NCI-H2171 treated with DMSO at 0.1 percent for 48 hours (cell line): ENCODE measurements at places on chromosomes 2 and 18.
A peak's percentile ranks its signal among the peaks of the same experiment; 100 is the strongest.

GRCh38 chr2:101256316-101256715 is 3.6 kb downstream of the CNOT11 start:
- DNase-seq, result no peak

DNA sequence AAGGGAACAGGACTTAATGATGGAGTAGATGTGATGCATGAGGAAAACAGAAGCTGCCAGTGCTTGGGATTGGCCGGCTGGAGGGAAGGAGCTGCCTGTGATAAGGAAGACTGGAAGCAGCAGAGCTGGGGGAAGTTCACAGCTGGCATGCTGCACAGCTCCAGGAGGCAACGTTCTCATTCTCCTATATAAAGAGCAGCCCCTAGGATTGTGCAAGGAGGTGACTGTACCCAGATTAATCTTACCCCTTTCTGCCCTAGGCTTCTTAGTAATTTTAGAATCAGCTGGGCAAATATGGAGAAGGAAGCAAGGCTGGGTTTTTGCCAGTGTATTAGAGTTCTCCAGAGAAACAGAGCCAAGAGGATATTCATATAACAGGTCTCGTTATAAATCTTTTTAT is 155.8 kb downstream of the ALPK2 start:
- DNase-seq, result no peak

DNA sequence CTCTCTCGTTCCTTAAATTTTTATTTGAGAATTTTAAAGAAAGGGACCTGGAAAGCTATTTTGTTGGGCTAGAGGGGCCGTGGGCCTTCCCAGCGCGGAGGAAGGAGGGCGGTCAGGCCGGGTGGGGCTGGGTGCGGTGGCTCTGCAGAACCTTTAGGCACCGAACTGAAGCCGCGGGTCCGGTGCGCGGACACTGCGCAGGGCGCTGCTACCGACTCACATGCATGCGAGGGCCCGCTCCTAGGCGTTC is 1.6 kb upstream of the TWIST2 start:
- DNase-seq, result no peak

- no peak for DNase-seq
Observed at GRCh38 chr2:11647834-11648600, 22.0 kb downstream of the NTSR2 start.

- DNase-seq, result no peak
Observed at GRCh38 chr2:229085439-229085838, 185.6 kb downstream of the PID1 start.

- DNase-seq, result no peak
Observed at GRCh38 chr2:204143216-204144014, 206.9 kb downstream of the ICOS start.

GRCh38 chr18:79418642-79419041 is 22.9 kb downstream of the NFATC1 start:
- no peak for DNase-seq

- DNase-seq, result no peak
Observed at GRCh38 chr2:216281876-216282275, 90.4 kb downstream of the MARCHF4 start.

- DNase-seq, result no peak
Observed at GRCh38 chr18:58792086-58792485, 72.6 kb upstream of the ZNF532 start.

- DNase-seq, result no peak
Observed at GRCh38 chr2:180040146-180040925, 33.2 kb upstream of the CWC22 start.

DNA sequence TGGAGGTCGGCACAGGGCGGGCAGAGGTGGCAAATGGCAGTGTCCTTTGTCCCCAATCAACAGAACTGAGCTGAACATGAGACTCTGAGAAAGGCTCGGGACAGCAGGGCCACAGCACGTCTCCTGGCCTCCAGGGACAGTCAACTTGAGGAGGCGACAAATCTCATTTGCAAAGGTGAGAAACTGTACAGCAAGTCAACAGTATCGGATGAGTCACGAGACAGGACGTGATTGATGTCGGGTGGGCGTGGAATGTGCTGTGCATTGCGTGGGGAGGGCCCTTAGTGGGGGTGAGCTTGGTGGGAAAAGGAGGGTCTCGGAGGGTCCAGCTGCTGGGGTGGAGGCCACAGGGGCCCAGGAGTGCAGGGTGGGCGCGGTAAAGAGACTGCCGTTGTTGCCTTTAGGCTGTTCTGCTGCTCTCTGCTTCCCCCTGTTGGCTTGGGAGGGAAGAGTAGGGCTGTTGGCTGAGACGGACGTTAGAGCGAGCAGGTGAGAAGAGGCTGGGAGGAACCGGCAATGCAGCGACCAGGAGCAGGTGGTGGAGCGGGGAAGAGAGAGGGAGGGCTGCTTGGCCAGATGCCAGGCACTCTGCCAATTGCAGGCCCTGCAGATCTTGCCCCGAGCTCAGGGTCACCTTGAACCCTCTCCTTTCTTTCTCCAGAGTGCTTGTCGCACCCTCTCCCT is 164.3 kb downstream of the BCL2 start:
- DNase-seq, result peak; percentile 96

DNA sequence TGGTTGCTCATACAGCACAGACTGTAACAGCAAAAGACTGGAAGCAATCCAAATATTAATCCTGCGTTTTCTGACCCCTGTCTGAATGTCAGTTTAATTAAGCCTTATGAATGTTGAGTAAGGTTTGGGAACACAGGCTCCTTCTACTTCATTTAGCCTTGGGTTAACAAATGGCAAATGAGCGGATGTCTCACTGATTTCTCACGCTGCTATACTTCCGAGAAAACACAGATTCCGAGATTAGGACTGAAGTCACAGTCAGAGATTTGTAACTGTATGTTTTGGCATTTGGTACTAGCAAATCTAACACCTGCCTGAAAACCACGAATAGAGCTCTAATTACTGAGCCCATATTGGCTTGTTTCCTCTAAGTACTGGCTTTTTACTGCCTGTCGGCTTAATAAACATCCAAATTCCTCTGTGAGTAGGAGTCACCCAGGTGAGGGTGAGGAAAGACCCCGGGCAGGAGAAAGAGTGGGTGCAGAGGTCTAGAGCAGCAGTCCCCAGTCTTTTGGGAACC is 10.6 kb downstream of the MC5R start:
- no peak for DNase-seq

GRCh38 chr2:218430721-218431120 is 11.8 kb downstream of the VIL1 start:
- no peak for DNase-seq

DNA sequence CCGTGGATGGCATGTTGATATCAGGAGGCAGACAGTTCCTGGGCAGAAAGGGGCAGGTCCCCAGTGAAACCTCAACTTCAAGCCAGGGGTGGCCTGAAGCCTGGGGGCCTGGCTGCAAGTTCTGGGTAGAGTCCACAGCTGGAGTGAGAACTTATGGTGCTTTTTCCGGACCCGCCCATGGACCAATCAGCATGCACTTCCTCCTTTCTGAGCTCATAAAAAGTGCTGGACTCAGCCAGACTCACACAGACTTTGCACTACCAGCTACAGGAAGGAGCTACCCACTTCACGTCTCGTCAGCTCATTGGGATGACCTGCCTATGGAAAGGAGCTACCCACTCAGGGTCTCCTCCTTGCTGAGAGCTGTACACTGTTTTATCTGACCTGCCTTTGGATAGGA is 183.1 kb upstream of the MC4R start:
- no peak for DNase-seq

DNA sequence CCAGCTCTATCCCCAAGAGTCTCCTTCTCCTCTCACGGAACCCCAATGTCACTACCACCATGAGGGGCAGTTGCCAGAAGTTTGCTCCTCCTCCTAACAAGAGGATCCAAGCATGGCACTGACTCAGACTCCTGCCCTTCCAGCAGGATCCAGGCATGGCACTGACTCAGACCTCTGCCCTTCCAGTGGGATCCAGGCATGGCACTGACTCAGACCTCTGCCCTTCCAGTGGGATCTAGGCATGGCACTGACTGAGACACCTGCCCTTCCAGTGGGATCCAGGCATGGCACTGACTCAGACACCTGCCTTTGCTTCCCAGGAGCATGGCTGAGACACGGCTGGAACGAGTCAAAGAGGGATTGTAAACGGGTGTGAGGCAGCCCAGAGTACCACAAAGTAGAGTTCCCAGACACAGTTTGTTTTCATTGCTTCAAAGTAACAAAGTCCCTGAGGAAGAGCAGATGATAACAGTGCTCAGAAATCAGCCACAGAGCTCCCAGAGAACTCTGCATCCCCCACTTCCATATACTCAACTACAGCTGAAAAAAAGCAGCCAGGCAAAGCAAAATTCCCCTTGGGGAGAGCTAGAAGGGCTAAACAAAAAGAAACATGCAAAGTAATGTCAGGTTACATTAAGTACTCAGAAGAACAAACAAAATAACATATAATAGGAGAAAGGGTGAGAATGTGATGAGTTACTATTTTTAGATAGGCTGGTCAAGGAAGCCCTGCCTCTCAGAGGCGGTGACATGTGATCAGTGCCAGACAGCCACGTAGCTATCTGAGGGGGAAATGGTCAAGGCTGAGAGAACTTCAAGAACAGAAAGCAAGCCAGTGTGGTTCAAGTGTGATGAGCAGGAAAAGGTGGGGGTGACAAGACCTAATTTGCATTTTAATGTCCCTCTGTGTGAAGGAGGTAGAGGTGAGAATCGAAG is 3.0 kb downstream of the BUB1 start:
- DNase-seq, result no peak

- DNase-seq, result no peak
Observed at GRCh38 chr2:238869293-238870124, 21.6 kb downstream of the TWIST2 start.

GRCh38 chr18:61426492-61427053 is 93.3 kb downstream of the CDH20 start:
- DNase-seq, result no peak

GRCh38 chr2:27398962-27399361 is 10.4 kb downstream of the PPM1G start:
- no peak for DNase-seq

DNA sequence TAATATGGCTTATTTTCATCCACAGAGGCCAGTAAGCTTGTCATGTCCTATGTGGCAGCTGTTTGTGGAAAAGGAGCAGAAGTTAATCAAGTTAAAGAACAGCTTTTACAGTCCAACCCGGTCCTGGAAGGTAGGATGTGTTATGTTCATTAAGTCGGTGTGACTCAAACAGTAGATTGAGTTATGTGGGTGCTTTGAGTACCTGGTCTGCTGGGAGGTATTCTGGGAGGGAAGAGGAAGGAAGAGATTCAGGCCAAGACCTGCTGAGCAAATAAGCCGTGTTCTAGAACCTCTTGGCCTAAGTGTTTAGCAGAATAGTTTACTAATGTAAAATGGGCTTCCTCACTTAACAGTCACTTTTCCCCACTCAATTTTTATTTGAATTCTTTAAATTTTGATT is 96.2 kb downstream of the MYO1B start:
- no peak for DNase-seq

DNA sequence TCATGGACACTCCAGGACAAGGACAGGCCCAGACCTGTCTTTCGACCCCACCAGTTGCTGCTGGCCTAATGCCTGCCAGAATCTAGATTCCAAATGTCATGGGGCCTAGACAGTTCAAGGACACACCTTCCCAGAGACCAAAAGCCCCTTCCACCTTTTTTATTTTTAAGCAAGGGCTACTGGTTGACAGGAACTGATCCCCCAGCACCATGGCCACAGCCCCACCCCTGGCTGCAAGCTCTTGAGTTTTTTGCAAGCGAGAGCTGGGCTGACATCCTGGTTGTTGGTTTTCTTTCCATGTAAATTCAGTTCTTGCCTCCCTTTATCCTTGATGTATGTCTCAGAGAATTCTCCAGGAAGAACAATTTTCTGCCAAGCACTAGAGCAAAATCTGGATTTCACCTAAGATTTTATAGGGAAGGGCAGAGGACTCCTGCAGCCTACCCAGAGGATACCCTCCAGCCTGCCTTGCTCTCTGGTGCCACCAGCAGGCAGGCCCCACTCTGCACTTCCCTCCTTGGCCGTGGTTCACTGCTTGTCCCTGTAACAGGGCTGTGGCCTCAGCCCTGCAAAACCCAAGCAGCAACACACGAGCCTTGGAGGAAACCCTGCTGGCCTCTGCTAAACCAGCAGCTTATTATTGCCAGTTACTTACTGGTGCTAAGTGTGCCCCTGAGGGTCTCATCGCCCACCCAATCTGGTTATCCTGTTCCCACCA is 97.7 kb downstream of the TWIST2 start:
- no peak for DNase-seq

DNA sequence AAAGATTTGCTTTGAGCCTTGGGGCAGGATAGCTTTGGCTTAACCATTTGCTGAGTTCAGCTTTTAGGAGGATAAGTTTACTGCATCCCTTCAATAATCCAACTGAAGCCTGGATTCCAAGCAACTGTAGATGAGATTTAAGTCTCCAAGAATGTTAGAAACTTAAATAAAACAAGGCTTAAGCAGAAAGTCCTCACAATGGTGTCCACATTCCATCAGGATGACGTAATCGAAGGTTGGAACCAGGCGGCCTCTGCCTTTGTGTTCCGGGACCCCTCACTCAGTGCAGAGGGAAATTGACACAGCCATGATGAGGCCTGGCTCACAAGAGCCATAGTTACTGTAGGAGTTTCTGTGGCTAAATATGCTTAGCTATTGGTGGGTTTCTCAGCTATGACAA is 260.4 kb downstream of the LPIN1 start:
- DNase-seq, result no peak

DNA sequence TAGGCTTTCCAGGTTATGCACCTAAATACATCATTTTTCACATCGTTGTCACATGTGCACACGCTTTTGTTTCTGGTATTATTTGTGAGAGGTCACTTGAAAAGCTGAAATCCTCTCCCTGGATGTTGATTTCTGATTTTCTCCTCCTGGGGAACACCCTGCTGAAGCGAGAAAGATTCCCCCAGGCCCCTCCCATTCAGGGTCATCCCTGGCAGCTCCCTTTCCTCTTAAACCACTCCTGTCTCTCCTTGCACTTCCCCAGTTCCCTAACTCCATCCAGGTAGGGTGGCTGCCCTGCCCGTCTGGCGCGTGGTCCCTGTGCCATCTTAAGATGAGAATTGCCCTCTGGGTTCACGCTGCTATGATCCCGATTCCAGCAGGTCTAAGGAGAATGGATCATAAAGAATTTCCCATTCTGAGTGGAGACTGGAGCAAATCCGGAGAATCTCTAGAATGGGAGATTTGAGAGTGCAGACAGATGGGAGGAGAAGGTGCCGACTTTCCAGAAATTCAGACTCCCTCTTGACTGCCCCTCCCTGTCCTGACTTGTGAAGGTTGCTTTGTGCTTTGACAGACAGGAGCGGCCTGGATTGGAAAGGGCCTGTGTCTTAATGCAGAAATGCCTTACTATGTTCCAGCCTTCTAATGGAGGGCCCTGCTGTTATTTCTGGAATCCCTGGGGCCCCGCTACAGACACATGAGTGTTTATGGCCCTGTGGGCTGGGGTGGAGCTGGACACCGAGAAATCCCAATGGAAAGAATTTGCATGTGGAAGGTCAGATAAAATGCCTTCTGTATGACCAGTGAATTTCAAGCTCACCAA is 1.3 kb upstream of the YWHAQ start:
- DNase-seq, result no peak
